ENCODE measurements at places on chromosomes 2 and 18. TPM values are rescaled to one million over a fixed set of nuclear protein-coding genes. Genes with fewer than 3 reads are reported as not detected.
A peak's percentile ranks its signal among the peaks of the same experiment; 100 is the strongest.

DSG1 gene
- 26.5 TPM for total RNA-seq

PRKAG3 gene
- total RNA-seq: not detected

IL36B gene
- 2.4 TPM for total RNA-seq

SESTD1 gene
- 34.2 TPM for total RNA-seq

ABHD1 gene
- 1.2 TPM for total RNA-seq

PARD6G gene
- 12.8 TPM for total RNA-seq

PSD4 gene
- 6.5 TPM for total RNA-seq

ACMSD gene
- total RNA-seq: 3.1 TPM

OR6B2 gene
- 1.7 TPM for total RNA-seq

DNA sequence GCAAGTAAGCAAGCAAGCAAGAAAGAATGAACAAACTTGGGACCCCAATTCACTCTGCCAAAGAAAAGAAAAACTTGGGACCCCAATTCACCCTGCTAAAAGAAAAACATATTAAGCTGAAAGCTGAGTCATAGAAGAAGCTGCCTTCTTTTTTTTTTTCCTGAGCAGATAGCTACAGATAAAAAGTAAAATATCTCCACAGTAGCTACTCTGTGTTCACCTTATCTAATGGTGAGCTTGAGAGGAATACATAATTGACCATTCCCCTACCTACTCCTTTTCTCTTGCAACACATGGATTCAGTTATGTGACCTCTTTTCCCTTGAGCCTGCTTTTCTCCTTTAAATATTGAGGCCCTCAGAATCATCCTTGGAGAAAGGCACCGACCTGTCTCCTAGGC, 63.0 kb downstream of the MCFD2 start:
- DNase-seq: no peak

DNA sequence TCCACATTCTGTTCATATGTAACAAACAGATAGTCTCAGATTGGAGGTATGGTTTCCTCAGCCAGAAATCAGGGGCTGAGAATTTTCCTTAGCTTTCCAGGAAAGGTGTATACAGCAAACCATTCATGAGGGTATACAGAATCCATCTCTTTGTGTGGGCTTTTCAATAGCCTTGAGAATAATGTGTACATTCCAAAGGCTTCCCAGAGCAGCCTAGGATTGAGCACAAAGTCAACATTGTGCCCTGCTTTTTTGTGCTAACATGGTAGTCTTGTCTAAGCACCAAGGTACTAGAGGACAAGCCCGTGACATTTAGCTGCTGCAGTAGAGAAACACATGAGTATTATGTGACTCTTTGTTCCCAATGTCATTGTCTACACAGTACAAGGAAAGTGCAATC, 322.1 kb upstream of the TANK start:
- DNase-seq: no peak

- DNase-seq: no peak
Observed at GRCh38 chr2:231883468-231883881, 42.7 kb downstream of the NPPC start.

GRCh38 chr18:62715436-62715758, at the start of gene PHLPP1:
TSS of gene PHLPP1 (plus strand) at chr18:62715541. CDS start at chr18:62715684, 143 bp downstream.
- no peak for DNase-seq

DNA sequence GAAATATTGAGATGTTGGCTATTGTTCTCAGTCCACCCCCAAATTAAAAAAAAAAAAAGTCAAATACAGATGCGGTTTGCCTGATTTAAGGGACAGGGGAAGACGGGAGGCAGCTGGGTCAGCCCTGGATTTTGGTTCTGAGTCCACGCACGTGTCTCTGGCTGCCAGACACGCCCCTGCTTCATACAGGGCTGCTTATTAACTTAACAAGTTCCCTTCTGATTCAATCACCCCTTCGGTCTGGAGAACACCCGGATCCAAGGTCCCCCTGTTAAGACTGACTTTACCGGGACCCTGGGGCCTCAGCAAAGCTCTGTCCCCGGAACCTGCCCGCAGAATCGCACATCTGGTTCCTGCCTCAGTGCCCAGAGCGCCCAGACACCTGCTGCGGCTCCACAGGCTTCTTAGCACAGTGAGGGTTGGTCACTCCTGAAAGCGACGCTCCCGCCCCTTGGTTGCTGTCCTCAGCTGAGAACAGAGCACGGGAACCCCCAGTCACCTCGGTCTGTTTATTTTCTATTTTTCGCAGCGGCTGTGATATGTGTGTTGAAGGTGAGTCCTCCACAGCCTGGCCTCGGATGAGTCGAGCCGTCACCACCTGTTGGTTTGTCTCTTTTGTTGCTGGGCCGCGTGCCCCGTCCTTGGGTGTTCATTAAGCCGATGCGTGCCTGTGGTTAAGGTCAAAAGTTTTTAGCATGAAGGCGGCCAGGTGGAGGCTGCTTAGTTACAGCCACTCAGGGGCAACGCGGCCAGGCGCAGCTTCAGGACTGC, 57.2 kb downstream of the RTP5 start:
- DNase-seq: no peak

DNA sequence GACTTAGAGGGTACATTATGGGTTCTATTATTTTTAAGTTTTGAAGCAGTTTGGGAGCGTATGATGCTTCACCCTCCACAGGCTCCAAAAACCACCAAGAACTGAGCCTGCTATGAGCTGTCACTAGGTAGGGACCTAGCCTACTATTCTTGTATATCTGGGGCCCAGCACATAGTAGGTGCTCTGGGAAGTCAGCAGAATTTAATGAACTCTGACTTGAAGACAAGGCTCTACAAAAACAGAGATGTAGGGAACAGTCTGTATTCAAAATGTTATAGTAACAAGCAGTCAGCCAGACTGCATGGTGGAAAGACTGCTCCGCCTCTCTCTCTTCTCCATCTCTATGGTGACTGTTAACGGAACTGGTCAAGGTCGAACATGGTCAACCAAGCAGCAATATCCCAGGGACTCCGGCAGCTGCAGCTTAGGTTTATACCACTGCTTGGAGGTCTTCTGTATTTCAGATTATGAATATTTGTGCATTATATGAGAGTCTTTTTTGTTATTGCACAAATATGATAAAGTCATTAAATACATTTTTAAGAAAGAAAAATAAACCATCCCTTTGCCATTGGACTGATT, 22.2 kb upstream of the YWHAQ start:
- no peak for DNase-seq

- DNase-seq: peak; percentile 91
Observed at GRCh38 chr2:66929632-66930338, 467.3 kb upstream of the ETAA1 start.

- DNase-seq: no peak
Observed at GRCh38 chr2:233079473-233079877, 19.3 kb downstream of the INPP5D start.

- no peak for DNase-seq
Observed at GRCh38 chr2:30512243-30512886, 65.3 kb downstream of the LCLAT1 start.

- no peak for DNase-seq
Observed at GRCh38 chr2:66408905-66409304, 26.0 kb upstream of the MEIS1 start.

- DNase-seq: peak; percentile 5
Observed at GRCh38 chr2:115491186-115491793, 1048.8 kb downstream of the DPP10 start.

- DNase-seq: no peak
Observed at GRCh38 chr18:23933407-23933806, 81.1 kb upstream of the TTC39C start.

- no peak for DNase-seq
Observed at GRCh38 chr2:3244486-3244885, 133.1 kb downstream of the EIPR1 start.

DNA sequence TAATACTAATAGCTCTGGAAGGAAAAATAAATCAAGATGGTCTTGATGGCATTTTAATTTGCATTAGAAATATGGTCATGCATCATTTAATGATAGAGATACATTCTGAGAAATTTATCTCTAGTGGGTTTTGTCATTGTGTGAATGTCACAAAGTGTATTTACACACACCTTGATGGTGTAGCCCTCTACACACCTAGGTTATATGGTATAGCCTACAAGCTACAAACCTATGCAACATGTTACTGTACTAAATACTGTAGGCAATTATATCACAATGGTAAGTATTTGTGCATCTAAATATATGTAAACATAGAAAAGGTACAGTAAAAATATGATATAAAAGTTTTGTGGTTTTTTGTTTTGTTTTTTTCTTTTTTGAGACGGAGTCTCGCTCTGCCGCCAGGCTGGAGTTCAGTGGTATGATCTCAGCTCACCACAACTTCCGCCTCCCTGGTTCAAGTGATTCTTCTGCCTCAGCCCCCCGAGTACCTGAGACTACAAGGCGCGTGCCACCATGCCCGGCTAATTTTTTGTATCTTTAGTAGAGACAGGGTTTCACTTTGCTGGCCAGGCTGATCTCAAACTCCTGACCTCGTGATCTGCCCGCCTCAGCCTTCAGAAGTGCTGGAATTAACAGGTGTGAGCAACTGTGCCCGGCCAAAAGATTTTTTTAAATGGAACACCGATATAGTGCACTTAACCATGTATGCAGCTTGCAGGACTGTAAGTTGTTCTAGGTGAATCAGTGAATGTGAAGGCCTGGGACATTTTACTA, 83.7 kb upstream of the UBXN4 start:
- DNase-seq: no peak

DNA sequence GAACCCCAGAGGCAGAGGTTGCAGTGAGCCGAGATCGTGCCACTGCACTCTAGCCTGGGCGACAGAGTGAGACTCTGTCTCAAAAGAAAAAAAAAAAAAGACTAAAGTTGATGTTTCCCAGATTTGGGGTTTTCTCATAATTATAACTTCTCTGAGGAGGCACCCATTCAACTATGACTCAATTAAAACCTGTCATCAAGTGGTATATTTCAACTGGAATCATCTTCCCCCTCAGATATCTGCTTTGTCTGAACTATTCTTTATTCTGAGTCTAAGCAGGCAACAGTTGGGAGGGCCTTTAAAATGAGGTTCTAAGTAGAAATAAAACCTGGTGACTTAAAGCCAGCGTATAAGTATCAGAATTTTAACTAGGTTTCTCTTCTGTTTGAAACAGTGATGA, 88.5 kb downstream of the PTRHD1 start:
- DNase-seq: no peak

DNA sequence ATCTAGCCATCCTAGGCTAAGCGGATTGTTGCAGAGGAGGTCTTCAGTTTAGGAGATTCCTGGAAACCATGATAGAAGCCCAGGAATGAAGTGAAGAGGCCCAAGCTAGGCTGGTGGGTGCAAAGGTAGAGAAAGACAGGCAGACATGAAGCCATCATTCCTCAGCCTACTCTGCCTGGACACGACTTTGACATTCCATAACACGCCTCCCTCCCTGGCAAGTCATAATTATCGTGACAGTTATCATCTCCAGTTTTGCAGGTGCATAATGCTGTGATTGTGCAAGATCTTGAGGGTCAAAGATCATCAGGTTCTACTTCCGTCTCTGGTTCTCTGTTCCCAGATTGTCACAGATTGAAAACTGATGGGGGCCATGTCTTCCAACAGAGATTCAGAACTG, 15.2 kb upstream of the FZD5 start:
- DNase-seq: no peak

- DNase-seq: peak; percentile 80
Observed at GRCh38 chr18:66252703-66253102, 351.2 kb downstream of the CDH19 start.

GRCh38 chr2:21836719-21837118, 713.0 kb downstream of the TDRD15 start:
- DNase-seq: peak; percentile 11

DNA sequence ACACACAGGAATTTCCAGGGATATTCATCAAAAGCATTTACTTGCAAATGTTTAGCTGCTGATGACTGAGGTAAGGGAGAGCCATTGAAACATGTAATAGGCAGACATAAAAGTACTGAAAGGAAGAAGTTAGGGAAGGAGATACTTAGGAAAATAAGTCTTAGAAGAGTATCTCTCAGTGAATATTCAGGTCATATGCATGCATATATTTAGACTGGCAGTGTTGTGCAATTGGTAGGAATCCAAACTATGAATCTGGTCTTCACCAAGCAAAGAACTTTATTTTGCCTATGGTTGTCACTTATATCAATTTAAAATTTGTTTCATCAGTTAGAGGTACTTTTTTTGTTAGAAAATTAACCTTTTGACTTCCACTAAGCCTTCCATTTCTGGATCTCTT, 1490.7 kb downstream of the SUCLG1 start:
- DNase-seq: peak; percentile 48

GRCh38 chr18:22563164-22563583, 145.5 kb upstream of the CTAGE1 start:
- DNase-seq: peak; percentile 95

DNA sequence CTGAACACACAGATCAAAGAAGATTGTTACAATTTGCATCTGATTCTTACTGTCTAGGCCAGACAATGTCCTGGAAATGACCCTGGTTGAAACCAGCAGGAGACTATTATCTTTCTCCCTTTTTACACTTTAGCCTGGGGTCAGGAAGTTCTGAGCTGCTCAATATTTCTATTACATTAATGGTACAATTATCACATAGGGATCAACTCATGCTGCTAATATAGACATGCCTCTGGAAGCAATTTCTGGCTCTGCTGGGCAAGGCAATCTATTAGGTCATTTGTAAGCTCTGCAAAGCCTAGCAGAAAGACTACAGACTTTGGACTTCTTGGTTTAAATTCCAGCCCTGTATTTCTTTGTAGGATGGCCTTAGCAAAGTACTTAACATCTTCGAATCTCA, 205.3 kb downstream of the LRP1B start:
- DNase-seq: no peak

GRCh38 chr2:143296089-143296488, 166.9 kb downstream of the ARHGAP15 start:
- no peak for DNase-seq

- peak; percentile 48 for DNase-seq
Observed at GRCh38 chr18:13641551-13642439, 84.6 kb downstream of the FAM210A start.

- no peak for DNase-seq
Observed at GRCh38 chr2:232434091-232434490, 21.9 kb upstream of the ALPI start.

- no peak for DNase-seq
Observed at GRCh38 chr2:95113464-95113863, 8.1 kb downstream of the MRPS5 start.

DNA sequence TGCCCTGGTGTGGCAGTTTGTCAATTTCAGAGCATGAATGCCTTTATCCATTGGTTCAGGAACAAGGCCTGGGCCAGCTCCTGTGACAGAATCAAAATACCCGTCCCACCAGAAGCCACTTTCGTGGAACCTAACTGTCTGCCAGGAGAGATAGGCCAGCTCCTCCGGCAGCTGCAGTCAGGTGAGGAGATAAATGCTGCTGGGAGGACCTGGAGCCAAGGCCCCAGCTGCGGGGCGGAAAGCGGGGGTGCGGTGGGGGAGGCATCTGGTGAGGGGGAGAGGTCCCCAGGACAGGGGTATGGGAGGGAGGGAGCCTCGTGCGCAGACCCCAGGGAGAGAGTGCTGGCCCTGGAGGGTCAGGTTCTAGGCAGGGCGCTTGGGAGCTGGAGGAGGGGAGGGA, 4.4 kb upstream of the ASB1 start:
- no peak for DNase-seq

DNA sequence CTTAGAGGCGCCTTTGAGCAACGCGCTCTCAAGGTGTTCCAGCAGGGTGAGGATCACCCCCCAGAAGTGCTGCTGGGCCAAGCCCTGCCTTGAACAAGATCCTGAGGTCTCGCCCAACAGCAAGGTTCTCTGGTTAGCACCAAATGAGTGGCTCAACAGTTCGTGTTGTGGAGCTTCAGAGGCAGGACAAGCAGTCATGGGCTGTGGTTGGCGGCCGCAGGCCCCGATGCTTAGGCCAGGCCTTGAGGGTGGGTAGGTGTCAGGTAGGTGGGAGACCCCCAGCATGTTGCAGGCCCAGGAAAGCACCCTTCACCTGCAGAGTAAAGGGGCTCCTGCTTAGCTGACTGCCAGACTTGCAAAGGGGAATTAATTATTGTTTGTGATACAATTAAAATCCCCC, 70.2 kb upstream of the FOSL2 start:
- no peak for DNase-seq

All from umbilical cord (tissue), 2 donors.